Left ventricle myocardium inferior (tissue), 1 donor: ENCODE measurements at places on chromosomes 5 and 9.

GRCh38 chr5:145294331-145294730, 540.8 kb downstream of the PRELID2 start:
- no peak for DNase-seq

GRCh38 chr9:3371842-3372241, 154.0 kb downstream of the RFX3 start:
- DNase-seq = no peak

- DNase-seq = no peak
These were observed 36.2 kb upstream of the TTC1 start for GRCh38 chr5:159972538-159973362.

DNA sequence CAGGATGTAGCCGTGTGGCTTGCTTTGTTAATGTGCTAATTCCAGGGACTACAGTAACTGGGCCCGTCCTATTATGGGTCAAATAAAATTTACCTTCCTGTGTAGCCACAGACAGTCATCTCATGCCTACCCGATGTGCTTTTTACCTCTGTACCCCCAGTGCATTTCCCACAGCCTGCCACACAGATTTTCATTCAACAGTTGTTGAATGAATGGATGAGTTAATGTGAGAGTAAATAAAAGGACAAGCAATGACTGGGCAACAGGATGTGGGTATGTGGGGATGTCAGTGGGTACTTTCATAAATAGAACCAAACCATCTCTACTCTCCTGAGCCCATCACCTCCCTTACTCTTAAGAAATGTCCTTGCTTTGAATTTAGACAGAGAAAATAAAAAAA, 441.2 kb upstream of the ZNF462 start:
- no peak for DNase-seq

- DNase-seq = no peak
These were observed 47.0 kb downstream of the SLC44A1 start for GRCh38 chr9:105291422-105291859.

DNA sequence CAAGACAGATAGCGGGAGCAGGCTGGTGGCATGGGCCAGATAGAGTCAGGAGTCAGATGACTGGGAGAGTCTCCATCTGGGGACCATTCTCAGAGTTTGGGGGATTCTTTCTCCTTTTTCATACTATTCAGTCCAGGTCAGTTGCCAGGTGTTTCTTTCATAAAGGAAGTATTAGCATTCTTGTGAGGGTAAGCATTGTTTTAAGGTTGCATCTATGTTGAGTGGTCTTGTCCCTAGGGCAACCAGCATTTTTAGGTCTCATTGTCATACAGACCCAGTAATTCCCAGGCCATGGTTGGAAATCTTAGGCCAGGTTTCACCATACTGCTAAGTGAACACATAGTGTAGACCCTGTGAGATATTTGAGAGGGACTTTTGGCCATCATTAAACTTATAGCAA, 122.3 kb upstream of the POC5 start:
- no peak for DNase-seq
